ENCODE measurements at places on chromosomes 4 and X.

- no peak for DNase-seq
Measured at GRCh38 chr4:39390603-39391002, 16.1 kb upstream of the KLB start.

DNA sequence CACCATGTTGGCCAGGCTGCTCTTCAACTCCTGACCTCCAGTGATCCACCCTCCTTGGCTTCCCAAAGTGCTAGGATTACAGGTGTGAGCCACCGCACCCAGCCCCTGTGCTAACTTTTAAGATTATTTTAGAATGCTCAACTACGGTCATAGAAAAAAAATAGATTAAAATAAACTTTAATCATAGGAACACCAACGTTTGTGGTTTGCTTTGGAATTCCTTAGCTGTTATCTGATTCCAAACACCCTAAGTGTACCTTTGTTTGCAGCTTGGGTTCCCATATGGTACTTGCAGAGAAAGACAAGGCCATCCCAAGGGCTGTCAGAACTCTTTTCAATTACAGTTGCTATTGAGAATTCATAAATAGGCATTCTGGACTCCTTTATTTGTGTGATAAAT lies 90.1 kb upstream of the EFHC2 start:
- no peak for DNase-seq

- DNase-seq, result no peak
Measured at GRCh38 chr4:102578819-102579218, 77.7 kb downstream of the NFKB1 start.

DNA sequence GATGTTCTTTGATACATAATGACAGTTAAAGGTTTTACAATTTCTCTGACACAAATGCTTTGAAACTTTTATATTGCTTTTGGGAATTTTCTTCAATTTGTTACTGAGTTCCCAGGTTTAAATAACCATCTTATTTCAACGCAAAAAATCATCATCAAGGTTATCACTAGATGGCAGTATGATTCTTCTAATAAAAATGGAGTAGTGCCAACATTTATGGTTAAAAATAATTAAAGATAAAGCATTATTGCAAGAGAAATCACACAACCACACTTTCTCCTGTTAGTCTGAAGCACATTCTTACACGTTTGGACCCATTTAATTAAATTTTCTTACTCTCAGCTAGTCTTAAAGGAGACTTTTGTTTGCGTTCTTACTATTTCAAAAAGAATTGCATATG lies 611.3 kb upstream of the CPXCR1 start:
- DNase-seq, result no peak

GRCh38 chrX:44319550-44319949 lies 23.9 kb downstream of the EFHC2 start:
- DNase-seq, result no peak

DNA sequence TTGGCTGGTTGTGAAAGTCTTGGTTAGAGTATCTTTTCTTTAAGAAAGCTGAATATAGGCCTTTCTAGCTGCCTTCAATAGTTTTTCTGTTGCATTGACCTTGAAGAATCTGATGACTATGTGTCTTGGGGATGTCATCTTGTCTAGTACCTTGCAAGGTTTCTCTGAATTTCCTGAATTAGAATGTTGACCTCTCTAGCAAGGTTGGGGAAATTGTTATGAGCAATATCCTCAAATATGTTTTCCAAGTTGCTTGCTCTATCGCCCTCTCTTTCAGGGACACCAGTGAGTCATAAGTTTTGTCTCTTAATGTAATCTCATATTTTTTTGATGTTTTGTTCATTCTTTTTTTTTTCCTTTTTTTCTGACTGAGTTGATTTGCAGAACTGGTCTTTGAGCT lies 194.7 kb downstream of the RAB28 start:
- no peak for DNase-seq

DNA sequence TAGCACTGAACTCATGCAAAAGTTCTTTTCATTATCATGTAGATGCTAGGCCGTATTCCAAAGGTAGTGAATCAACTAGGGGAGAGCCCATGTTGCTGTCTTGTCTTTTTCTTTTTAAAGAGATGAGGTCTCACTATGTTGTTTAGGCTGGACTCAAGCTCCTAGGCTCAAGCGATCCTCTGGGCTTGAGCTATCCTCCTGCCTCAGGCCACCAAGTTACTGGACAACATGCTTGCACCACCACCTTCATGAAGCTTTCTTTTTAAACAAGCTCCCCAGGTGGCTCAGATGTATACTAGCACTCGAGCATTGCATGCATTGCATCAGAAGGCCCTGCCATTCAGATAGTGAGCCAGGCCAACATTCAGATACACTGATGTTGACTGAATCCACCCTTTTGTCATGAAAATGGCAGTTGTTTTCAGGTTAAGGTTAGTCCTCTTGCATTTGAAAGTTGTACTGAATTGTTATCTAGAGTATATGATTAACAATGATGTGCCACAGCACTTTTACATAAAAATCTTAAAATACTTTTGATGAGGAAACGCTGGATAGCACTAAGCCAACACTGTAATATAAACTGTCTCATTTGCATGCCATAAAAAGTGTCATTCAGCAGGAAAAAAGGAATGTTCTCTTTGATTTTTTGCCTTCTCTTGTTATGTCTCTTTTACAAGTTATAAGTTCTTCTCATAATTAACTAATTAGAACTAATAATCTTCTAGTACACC lies 76.7 kb downstream of the FNIP2 start:
- DNase-seq, result no peak

DNA sequence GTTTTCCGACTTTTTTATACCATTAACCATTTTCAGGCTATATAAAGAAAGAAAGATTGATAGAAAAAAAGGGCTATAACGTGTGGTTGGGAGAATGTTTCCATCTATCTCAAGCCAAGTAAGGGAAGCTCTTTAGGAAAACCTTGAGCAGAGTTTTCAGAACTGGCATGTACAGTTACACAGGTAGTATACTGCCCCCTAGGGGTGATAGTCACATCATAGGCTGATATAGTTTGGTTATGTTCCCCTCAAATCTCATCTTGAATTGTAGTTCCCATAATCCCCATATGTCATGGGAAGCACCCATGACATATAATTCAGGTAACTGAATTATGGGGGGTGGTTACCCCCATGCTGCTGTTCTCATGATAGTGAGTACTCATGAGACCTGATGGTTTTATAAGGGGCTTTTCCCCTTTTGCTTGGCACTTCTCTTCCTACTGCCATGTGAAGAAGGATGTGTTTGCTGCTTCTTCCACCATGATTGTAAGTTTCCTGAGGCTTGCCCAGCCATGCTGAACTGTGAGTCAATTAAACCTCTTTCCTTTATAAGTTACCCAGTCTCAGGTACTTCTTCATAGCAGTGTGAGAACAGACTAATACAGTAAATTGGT lies 186.8 kb downstream of the TMA16 start:
- DNase-seq, result no peak

DNA sequence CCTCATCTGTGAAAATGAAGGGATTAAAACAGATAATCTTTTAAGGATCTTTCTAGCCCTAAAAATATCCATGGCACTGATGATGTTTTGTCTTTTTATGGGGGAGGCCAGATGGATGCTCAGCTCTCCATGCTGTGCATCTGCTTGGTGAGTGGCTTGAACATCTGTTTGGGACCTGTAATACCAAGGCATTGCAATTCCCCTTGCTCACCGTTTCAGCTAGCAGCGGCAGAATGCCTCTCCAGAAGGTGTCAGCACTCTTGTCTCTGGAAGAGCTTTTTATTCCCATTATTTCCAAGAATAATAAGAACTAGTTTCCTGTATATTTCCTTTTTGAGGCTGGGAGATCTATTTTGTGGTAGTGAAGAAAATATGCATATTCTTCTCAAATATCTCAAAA lies 151.9 kb upstream of the ANK2 start:
- no peak for DNase-seq

GRCh38 chr4:128337863-128338262 lies 50.2 kb upstream of the PGRMC2 start:
- DNase-seq, result no peak
